Vagina (tissue), 2 donors: ENCODE measurements at places on chromosomes 1 and 21. TPM values are rescaled to one million over a fixed set of nuclear protein-coding genes. Genes with fewer than 3 reads are reported as not detected.

DNA sequence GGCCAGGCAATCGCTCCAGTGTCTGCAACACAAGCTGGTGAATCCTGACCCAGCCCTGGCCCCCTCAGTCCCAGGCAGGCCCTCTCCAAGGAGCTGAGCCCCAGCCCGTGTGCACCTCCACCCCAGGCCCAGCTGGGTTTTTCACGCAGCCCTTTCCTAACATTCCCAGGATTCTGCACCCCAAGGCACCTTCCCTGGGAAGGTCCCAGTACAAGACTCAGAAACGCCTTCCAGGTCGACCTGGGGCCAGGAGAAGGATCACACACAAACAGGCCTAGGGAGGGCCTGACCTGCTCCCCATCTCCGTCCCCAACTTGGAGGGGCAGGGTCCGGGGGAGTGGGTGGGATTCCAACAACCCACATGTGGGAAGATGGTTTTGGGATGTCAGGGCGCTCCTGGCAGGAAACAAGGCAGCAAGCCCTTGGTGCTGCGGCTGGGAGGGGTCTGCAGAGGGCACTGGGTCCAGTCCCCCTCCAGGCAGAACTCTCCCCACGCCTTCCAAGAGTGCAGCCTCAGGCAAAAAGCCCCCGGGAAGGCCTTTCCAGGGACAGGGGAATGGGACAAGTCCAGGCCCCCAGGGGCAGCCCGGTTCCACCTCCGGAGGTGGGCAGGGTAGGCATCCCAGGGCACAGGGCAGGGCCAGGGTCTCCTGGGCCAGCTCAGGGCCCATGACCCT lies 58.3 kb downstream of the KCNAB2 start:
- no peak overlapping the region for H3K27ac ChIP-seq
- H3K36me3 ChIP-seq = no peaks in the 10 kb centered on the region
- H3K27me3 ChIP-seq = no peaks in the 10 kb centered on the region
- no peak for DNase-seq

DNA sequence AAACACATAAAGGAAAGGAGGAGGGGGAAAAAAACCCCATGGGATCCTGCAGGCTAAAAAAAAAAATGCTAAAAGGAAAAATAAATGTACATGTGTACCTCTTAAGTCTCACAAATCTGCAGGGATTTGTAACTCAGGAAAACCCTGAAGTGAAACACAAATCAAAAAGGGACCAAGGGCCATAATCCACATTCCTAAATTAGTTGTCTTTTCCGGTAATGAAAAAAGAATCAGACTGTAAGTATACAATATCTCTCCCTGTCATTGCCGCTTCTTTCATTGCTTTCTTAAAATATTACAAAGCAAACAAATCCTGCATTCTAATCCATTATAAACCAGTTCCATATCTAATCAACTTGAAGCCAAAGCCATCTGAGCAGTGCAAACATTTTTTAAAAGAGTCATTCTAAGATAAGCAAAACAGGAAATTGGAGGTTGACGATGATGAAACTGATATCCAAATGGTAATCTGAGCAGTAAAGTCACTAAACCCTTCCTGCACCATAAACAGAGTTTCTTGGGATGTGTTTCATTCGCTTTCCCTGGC lies 58.7 kb upstream of the SIM2 start:
- DNase-seq = no peak
- no peaks in the 10 kb centered on the region for H3K27me3 ChIP-seq
- H3K4me3 ChIP-seq = no peak overlapping the region
- H3K36me3 ChIP-seq = no peaks in the 10 kb centered on the region
- H3K27ac ChIP-seq = no peak overlapping the region
- no peaks in the 10 kb centered on the region for H3K4me1 ChIP-seq

DNA sequence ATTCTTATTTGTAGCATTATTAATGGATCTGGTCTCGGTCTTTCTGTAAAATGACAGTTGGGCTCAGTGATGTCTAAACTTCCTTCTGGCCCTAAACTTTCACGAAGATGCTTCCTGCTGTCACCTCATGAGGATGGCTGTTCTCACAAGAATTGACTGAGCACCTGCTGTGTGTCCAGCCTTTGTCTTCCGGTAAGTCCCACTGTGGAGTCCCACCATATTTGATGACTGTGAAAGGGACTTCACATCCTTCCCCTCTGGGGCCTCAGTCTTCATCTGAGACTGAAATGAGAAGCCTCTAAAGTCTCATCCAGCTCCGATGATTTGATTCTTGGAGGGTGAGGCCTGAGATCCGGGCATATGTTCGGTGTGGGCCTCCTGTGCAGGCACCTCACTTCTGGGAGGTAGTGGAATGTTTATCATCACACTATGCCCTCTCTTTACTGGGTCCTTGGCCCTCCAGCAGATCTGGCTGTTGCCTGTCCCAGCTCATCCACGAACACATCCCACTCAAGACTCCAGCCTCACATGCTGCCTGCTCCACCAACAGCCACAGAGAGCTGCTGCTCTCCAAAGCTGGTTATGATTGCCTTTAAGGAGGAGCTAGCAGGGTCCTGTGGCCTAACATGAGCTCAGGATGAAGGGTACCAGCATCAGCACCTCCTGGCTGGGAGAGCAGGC lies 95.8 kb downstream of the KCNN3 start:
- no peaks in the 10 kb centered on the region for H3K4me1 ChIP-seq
- H3K27ac ChIP-seq = no peak overlapping the region
- H3K36me3 ChIP-seq = no peaks in the 10 kb centered on the region
- no peak overlapping the region for H3K4me3 ChIP-seq

Gene LRRN2
- total RNA-seq = 3.4 TPM

GRCh38 chr1:67978890-67979516 lies 71.4 kb downstream of the DIRAS3 start:
- H3K27ac ChIP-seq = no peak overlapping the region
- no peak overlapping the region for H3K4me3 ChIP-seq
- no peak for DNase-seq

GRCh38 chr1:39127513-39127912 lies 77.0 kb upstream of the MACF1 start:
- no peaks in the 10 kb centered on the region for H3K27me3 ChIP-seq
- DNase-seq = no peak
- H3K27ac ChIP-seq = peak overlapping the region; percentile 30

Gene RORC
- 8.1 TPM for total RNA-seq

DNA sequence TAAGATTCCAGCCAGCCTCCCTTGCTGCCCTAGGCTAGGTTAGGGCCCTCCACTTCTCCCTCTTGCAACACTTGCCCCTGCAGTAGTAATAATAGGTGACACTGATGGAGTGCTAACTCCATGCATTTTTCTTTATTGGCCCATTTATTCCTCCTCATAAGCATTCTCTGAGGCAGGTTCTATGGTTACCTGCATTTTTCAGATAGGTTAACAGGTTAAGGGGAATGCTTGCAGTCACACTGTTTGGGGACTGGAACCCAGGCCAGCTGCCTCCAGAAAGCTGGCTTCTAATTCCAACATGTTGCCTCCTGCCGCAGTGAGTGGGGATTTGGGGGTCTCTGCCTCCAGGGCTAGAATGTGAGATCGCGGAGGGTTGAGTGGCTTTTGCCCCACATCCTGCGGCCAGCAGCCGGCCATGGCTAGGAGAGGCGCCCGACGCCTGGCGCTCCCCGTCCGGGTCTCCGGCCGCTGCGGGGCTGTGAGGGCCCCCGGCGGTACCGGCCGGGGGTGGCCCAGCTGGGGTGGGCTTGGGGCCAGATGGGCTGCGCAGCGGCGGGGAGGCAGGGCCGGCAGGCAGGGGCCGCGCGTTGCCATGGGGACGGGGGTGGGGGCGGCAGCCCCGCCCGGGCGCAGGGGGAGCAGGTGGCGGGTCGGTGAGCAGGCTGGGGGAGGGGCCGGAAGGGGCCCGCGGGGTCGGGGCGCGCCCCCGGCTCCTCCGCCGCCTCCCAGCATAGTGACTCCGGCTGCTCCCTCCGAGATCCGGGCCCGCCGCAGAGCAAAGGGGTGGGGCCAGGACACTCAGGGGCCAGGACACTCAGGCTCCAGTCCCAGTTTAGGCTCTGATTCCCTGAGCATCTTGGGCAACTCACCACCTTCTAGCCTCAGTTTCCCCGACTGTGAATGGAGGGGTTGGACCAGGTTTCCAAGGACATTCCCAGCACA lies 68.4 kb upstream of the SSBP3 start:
- H3K27ac ChIP-seq = peak overlapping the region; percentile 8
- H3K4me1 ChIP-seq = peaks cover 22% of the 10 kb centered on the region
- H3K4me3 ChIP-seq = peak overlapping the region; percentile 34
- DNase-seq = no peak
- no peaks in the 10 kb centered on the region for H3K27me3 ChIP-seq

GRCh38 chr1:36988321-36988720 lies 46.0 kb downstream of the GRIK3 start:
- no peak overlapping the region for H3K4me3 ChIP-seq
- H3K27ac ChIP-seq = no peak overlapping the region
- peaks cover 5% of the 10 kb centered on the region for H3K4me1 ChIP-seq
- no peak for DNase-seq

GRCh38 chr1:156926175-156926574 lies 5.7 kb downstream of the LRRC71 start:
- H3K4me3 ChIP-seq = no peak overlapping the region
- no peaks in the 10 kb centered on the region for H3K36me3 ChIP-seq
- peaks cover 24% of the 10 kb centered on the region for H3K4me1 ChIP-seq
- DNase-seq = no peak
- peaks cover 16% of the 10 kb centered on the region for H3K27me3 ChIP-seq

Gene RXRG
- total RNA-seq = not detected

Gene CHODL
- 3.2 TPM for total RNA-seq

Gene HPCA
- total RNA-seq = not detected

Gene FAM72C
- total RNA-seq = 0.49 TPM
